ENCODE measurements at places on chromosomes 6 and 20.

DNA sequence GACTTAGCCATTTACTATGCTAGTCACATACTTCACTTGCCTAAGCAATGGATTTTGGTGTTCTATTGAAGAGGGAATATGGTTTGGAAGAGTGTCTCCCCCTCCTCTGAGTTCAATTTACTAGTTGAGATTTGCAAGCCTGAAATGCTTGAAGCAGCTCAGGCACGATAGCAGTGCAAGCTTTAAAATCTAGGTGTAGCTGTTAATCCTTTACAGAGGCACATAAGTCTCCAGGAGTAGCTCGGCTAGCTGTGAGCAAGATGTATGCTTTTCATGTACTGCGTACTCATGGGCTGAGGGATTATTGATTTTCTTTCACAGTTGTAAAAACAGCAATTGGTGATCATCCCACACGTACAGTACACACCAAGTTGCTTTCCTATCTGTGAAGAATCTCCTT is 726 bp downstream of the FLRT3 start:
- DNase-seq = peak; percentile 61

GRCh38 chr6:70839286-70840266 is 117.3 kb downstream of the B3GAT2 start:
- DNase-seq = no peak

- no peak for DNase-seq
Observed at GRCh38 chr6:165060720-165061119, 248.7 kb downstream of the C6orf118 start.

DNA sequence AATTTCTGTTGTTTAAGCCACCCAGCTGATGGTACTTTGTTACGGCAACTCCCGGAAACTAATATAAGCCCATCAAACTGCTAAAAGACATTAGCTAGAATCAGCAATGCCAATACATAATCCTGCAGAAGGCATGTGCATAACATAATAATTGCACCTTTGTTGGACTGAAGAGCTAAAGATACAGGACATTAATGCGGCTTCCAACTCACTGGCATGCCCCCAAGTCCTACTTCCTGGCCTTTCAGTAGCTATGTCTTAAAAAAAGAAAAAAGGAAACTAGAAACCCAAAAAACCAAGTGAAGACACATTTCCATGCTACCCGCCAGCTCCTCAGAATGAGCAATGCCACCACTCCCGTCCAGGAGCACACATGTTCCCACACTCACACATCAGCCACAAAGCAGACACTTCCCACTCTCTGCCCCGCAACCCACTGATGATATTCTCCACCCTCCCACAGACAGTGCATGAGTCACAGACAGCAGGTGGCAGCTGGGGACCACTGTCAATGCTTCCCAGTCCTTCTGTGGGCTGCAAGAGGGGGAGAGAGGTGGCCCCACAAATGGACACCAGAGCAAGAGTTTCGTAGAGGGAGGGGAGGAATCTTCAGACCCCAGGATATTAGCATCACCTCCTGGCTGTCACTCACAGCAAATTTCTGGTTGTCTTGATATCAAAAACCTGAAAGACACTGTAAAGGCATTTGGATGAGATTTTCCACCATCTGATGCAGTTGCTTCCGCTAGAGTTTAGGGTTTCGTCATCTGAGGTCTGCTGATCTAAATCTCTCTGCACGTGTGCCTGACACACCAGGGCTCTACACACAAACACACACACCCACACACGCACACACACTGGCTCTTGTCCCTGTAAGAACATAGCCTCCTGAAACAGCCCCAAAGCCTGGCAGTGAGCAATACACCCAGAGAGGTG is 32.8 kb downstream of the GFOD1 start:
- DNase-seq = no peak

DNA sequence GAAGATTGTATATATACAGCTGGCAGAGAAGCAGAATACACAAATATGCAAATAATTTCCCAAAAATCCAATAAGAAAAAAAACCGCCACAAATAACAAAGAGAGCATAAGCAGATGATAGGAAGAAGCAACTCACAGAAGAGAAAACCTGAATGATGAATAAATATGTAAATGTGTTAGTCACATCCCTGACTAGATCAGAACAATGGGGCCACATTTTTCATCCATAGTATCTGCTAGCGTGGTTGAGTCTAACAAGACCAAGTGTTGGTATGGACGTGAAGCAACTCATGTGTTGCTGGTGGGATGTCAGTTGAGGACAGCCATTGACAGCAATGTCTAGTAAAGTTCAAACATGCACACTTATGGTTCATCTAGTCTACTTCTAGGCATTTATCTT is 3.9 kb upstream of the SLC22A3 start:
- no peak for DNase-seq

GRCh38 chr6:21679761-21680265 is 86.3 kb downstream of the SOX4 start:
- no peak for DNase-seq
